Epithelial cell of proximal tubule (primary cell): ENCODE measurements at places on chromosomes 4 and X. TPM values are rescaled to one million over a fixed set of nuclear protein-coding genes. Genes with fewer than 3 reads are reported as not detected.

The CT45A3 gene
- not detected in 2 replicates for total RNA-seq

The PDGFC gene
- 56.7 and 64.7 TPM in 2 replicates for total RNA-seq

The MAGEH1 gene
- 11.3 and 13.1 TPM in 2 replicates for total RNA-seq

The KLHL13 gene
- total RNA-seq, result 41.7 and 68.8 TPM in 2 replicates

DNA sequence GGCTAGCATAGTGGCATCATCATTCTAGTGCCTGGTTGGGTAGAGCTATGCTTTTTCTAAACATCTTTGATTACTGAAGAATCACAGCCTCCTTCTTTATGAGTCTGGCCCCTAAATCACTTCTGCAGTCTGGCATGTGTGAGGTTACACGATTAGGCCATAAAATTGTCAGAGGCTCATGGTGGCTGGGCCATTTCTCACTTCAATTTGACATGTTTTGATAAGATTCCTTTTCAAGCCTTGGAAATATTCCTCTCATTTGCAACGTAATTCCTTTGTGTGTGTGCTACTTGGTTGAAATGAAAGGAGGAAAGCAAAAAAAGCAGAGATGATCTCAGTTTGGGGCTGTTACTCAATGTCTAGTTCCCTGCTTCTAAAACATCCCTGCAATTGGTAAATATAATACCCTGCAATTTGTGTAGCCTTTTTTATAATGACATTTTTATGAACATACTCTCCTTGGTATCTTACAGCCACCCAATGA, 6.2 kb downstream of the CCKAR start:
- no peak for DNase-seq

DNA sequence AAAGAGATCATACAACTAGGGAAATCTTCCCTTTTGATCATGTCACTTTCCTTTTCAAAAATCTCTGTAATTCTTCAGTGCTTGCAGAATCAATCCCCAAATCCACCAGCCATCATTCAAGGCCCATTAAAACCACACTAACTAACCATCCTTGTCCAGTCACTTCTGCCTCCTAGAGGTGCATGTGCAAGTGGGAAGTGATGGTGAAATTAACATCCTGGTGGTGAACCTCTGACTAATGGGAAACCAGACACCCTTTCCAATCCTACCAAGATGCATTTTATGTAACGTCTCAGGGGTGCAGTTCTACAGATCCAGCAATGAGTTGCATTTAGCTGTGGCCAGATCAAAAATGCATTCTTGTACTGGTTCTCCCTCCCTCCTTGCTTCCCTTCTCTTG, 341.8 kb downstream of the RAPGEF2 start:
- no peak for DNase-seq

GRCh38 chrX:152869972-152870371, 27.9 kb upstream of the ZNF185 start:
- DNase-seq, result no peak

DNA sequence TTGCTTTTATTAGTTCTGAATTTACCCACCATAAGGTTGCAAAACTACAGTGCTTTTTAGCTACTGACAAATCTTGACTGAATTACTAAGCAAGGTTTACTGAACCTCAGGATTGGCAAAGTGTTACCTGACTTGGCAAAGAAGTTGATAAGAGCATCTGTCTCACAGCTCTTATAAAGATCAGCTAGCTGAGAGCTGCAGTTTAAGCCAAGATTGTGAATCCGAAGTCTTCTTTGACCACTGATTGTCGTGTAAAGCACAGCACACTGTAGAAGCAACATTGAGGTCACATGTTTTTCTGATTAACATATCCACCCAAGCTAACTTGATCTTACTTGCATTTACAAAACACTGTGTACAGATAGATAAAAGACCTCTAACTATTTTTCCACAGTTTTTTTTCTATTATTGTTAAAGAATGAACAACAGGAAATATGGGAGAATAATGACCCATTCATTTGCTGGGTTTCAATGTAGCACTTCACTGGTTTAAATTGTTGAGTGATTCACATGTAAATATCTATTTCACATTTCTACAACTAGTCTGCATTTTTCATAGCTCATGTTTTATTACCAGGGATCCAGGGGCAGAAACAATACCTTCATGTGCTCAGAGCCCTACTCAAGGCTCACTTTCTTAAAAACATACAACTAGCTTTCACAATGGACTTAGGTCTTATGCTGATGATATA, 54.0 kb downstream of the METTL14 start:
- no peak for DNase-seq

DNA sequence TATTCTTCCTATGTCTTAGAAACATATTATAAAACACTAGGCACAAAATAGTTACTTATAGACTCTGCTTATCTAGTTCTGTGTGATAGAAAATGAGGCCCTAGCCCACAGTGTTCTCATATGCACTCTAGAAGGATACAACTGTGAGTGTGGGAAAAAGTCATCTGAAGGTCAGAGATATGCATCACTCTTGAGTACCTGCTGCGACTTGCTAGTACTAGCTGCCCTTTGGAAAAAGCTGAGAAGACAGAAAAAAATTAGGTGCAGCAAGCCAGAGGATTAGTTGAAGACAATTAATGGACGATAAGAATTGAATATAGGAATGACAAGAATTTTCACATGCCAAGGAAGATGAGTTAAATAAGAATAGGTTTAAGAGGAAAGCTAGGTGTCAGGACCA, 61.3 kb downstream of the MTHFD2L start:
- DNase-seq, result no peak

DNA sequence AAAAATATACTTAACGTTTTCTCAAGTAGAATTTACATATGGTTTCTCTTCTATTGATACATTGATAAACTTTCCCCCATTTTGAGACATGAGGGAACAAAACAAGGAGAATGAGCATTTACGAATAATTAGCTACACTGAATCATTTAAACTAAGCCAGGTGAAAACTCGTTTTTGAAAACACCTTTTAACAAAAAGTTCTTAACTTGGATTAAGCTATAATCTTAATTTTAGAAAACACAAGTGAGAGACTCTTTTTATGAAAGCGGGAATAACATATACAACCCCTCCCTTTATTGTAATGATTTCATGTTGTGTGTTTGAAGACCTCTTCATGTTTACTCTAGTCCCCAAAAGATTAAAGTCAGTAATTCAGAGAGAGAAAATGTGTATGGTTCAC, 20.1 kb downstream of the PDLIM3 start:
- DNase-seq, result no peak

DNA sequence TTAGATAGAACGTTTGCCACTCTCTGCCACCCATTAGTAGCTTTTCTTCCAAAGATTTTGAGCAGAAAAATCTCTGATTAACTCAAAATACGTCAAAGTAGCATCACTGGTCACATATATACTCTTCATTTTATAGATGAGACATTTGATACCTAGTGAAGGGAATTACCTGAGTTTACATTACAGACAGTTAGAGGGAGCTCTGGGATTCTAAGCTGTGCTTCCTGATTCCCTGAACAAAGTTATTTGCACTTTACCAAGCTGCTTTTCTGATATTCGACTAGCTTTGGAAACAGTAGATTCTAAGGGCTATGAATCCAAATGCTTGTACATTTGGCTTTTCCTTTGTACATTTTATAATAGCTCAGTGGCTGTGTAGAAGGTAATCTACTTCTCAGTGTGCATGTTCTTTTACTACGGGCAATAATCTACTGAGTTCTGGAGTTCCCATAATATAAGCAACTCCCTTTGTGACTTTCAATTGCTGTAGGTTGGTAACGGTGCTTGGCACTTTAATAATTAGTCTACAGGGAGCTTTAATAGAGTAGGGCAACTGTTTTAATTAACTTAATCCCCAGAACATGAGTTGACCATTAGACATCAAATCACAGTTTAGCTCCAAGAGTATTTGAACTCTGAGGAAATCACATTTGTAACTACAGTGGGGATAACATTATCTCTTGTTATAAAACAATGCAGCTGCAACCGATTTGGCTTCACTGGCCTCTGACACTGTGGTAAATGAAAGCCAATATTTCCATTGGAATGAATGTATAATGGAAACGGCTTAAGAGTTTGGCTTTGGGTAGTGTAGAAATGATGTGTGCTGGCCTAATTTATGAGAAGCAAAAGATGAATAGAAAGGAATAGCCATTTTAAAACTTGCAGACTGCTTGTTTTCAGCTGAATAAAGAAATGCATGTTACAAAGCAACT, 1602.4 kb downstream of the STIM2 start:
- DNase-seq, result no peak
